CD4-positive, alpha-beta T cell (primary cell): ENCODE measurements at places on chromosomes 5 and 9.
A peak's percentile ranks its signal among the peaks of the same experiment; 100 is the strongest.

- DNase-seq: no peak
Measured at GRCh38 chr5:169458221-169458620, 125.4 kb upstream of the SPDL1 start.

- no peak for DNase-seq
Measured at GRCh38 chr5:150036513-150036912, 36.0 kb downstream of the HMGXB3 start.

DNA sequence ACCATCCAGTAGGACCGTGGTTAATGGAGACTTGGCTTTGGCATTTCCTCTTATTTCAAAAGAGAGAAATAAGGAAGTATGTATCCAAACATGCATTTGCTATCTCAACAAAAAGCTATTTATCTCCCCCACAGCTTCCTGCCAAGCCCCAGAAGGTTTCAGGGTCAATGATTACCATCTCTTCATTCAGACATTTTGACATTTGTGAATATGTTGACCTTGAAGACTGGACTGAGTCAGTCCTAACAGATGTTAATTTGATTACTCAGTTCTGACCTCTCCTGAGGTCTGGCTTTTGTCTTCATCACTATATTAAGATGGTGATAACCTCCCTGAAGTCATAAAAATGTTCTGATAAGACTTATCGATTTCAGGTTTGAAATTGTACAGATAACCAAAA is 479.4 kb downstream of the AGTPBP1 start:
- no peak for DNase-seq

DNA sequence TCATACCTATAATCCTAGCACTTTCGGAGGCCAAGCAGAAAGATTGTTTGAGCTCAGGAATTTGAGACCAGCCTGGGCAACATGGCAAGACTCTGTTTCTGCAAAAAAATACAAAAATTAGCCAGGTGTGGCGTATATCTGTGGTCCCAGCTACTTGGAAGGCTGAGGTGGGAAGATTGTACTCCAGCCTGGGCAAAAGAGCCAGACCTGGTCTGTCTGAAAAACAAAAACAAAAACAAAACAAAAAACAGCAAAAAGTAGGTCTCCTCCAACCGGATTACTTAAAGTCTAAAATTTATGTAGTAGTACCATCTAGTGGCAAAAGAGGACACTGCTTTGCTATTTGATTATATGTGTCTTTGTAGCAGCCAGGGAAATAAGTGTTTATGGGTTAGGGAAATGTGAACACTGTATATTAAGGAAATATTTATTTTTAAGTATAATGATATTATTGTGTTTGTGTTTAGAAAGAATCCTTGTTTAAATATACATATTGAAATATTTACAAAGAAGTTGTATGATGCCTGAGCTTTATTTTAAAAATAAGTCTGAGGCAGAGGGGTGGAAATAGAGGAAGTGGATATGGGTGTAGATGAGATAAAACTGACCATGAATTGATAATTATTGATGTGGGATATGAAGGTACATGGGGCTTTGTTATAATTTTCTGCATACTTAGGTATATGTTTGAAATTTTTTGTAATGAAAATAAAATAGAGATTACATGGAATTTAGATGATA is 20.0 kb downstream of the APC start:
- DNase-seq: no peak

- DNase-seq: no peak
Measured at GRCh38 chr9:98539954-98540353, 168.8 kb downstream of the GABBR2 start.

GRCh38 chr5:73826301-73827105 is 200.5 kb downstream of the ARHGEF28 start:
- DNase-seq: no peak

- DNase-seq: no peak
Measured at GRCh38 chr9:30020161-30020560, 2364.3 kb upstream of the ACO1 start.

GRCh38 chr5:111641533-111642233 is 115.3 kb downstream of the NREP start:
- DNase-seq: no peak

DNA sequence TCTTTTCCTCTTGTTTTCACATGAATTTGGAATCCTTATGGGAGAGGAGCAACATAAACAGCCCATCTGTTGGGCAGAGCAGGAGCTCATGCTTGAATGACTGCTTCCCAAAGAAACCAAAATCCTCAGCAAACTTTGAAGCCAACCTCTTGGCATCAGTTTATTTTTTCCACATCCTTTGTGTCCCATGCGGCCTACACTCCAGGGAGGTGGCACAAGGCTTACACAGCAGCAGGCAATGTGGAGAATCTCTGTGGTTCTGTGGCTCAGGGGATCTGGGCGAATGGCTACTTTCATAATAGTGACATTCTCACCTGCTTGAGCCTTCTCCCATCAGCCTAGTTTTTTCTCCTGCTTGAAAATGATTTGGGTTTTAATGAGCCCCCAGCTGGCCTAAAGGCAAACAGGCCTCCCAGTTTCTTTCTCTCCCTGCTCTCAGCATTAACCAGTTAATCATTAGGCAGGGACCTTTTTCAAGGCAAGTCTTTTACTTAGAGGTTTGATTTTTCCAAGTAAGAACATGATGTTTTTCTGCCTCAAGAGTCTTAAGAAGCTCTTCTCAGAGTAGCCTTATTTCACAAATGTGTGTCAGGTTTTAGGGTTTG is 370.3 kb downstream of the ARHGEF28 start:
- no peak for DNase-seq

GRCh38 chr9:16308645-16309044 is 561.8 kb downstream of the BNC2 start:
- DNase-seq: no peak

GRCh38 chr9:129656795-129657390 is 8.6 kb upstream of the PRRX2 start:
- DNase-seq: no peak

DNA sequence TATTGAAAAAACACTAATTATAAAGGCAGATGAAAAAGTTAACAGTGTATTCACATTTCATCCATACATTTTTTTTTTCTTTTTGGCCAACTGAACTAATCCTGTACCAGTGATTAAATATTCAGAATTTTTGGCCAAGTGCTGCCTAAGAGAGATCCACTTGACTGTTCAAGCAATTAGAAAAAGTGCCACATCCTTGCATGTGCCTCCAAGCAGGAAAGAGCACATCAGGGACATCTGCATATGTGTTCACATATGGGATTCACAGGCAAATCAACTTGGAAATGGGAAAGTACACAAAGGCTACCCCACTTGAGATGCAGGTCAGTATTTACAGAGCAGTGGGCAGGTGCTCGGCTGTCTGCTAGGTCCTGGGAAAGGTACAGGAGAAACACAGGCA is 163.3 kb upstream of the LHFPL2 start:
- no peak for DNase-seq

GRCh38 chr5:14060218-14060617 is 82.9 kb upstream of the TRIO start:
- no peak for DNase-seq

DNA sequence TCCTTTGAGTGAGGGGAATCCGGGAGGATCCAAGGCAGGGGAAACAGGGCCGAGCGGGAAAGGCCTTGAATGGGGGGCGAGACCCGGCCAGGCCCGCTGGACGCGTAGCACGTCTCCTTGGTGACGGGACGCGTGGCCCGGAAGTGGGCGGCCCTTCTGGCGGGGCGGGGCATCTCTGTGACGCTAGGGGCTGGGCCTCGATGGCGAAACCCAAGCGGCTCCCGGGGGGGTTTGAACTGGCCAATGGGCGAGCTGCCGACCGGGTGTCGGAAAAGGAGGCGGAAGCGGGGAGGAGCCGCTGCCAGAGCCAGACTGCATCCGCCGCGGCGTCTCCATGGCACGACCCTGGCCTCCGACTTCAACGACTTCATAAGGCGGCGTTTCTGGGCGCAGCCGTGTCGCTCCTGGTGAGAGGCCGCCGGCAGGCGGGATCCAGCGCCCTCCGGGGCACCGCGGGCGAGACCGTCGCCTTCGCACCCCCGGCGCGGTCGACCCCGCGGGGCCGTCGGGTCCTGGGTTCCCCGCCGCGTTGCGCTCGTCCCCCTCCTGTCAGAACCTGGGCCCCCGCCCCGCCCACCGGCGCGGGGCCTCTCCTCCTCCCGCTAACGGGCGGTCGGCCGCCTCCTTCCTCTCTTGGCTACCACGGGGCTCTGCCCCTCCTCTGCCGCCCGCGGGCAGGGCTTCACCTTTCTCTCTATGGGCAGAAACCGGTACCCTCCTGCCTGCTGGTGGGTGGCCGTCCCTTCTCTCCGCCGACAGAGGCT is at the start of gene ODF2:
Gene ODF2, plus strand, starts transcription at position 158 of the 764 bp plus-strand sequence. Its CDS starts 86 bp downstream, at position 244.
- DNase-seq: peak; percentile 97

- DNase-seq: no peak
Measured at GRCh38 chr5:177489119-177489716, 8.2 kb downstream of the PDLIM7 start.

GRCh38 chr5:102414448-102414847 is 84.4 kb downstream of the SLCO6A1 start:
- no peak for DNase-seq

DNA sequence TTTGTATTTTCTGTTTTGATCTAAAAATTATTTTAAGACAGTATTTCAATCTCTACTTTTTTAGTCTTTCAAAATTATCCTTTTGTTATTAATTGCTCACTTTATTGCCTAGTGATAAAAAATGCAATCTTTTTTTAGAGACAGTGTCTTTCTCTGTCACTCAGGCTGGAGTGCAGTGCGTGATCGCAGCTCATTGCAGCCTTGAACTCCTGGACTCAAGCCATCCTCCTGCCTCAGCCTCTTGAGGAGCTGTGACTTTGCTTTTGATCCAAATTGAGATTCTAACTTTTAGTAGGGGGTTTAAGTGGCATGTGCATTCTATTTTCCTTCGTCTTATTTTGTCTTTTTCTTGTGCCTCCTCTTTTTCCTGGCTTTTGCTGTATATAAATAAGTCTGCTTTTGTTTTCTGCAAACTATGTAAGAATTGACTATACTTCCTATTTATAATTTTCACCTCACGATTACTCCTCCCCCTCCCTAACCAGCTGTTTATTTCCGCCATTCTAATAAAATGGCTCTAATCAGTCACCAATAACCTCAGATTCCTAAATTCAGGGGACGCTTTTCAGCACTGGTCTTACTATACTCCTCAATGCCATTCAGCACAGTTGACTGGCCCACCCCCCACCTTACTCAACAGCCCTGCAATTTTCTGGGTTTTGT is 32.3 kb downstream of the KLF9 start:
- no peak for DNase-seq

GRCh38 chr5:79536193-79536906 is 22.4 kb upstream of the HOMER1 start:
- DNase-seq: no peak

DNA sequence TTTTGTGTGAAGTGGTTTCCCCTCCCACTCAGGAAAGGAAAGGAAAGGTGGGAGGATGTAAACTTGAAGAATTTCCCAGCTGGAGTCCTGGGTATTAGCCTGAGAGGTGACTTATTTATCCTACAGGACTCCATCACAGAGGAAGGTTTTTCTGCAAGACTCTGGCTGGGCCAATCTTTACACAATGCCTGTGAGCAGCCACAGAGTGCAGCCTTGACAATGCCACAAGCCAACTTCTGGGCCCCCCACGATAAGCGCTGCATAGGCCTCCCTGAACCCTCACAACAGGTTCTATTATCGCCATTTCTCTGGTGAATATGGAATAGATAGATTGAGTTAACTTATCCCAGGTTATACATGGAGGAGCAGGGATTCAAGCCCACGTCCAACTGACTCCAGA is 12.4 kb downstream of the TTC39B start:
- DNase-seq: no peak

- DNase-seq: no peak
Measured at GRCh38 chr9:110626101-110626829, 42.3 kb upstream of the MUSK start.

- no peak for DNase-seq
Measured at GRCh38 chr5:98630621-98631020, 142.8 kb upstream of the RGMB start.

DNA sequence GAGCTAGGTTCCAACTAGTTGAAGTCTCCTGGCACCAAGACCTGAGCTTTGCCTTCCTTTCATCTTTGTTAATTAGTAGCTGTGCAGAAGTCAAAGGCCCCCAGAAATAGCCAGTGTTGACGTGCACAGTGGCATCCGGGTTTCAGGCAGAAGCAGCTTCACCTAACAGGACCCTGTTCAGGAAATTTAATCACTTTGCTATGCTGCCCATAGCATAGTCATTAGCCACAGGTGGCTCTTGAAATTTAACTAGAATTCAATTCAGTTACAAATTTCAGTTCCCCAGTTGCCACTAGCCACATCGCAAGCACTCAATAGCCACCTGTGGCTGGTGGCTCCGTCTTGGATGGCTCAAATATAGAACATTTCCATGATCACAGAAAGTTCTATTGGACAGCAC is 179.1 kb downstream of the GOLPH3 start:
- DNase-seq: no peak

DNA sequence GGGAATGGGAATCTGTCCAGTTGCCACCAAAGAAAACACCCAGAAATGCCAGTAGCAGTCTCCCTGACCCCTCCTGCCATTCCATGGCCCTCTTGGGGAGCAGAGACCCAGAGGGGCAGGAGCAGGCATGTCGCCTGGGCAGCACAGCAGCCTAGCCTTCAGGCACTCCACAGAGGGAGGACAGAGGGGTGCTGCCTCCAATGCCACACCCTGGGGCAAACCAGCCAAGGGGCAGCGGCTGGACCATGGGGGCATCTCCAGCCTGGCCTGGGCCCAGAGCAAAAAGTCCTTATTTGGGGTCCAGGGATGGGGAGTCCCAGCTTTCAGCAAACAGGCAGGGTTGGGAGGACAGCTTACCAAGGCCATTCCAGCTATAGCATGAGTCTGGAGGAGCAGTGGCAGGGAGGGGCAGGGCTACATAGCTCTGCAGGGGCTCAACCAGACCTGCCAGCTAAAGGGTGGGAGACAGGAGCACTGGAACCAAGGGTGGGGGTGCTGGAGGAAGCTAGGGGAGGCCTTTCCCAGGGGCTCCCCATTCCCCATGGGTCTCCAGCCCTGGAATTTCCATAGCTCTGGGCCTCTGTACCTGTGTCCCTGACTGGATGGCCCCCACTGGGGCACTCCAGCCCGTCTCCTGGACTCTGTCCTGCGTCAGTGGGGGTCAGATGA is 6.7 kb downstream of the BRD3 start:
- no peak for DNase-seq

GRCh38 chr9:27432308-27432707 is 91.8 kb upstream of the IFNK start:
- DNase-seq: no peak

GRCh38 chr9:95124582-95125367 is 192.7 kb downstream of the FANCC start:
- DNase-seq: no peak

- DNase-seq: no peak
Measured at GRCh38 chr9:91415290-91415689, 8.3 kb downstream of the NFIL3 start.

GRCh38 chr9:137488327-137488653 is 29.2 kb upstream of the NSMF start:
- no peak for DNase-seq

DNA sequence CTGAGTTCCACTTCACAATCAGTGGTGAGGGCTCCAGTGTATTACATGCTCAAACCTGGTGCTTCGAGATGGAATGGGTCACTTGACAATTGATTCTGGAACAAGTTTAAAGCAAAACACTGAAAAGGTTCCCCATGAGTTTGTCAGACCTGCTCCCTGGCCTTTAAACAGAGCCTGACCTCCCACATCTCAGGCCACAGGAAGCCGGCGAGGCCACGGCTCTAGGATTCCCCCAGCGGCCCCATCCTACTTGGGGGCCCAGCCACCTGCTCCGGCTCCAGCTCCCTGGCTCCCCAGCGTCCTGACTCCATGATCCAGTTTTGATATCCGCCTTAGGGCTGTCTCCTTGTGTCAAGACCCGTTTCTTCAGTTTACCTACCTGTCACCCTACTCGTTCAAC is 62.0 kb downstream of the TTLL11 start:
- DNase-seq: no peak
